ENCODE measurements at places on chromosomes 1 and 21. TPM values are rescaled to one million over a fixed set of nuclear protein-coding genes. Genes with fewer than 3 reads are reported as not detected.

PGBD5 gene
- total RNA-seq = not detected

PRDM16 gene
- total RNA-seq = not detected

CPT2 gene
- total RNA-seq = 15.5 TPM

DIO1 gene
- total RNA-seq = not detected

ZNF695 gene
- total RNA-seq = 0.40 TPM

ERICH3 gene
- not detected for total RNA-seq

CITED4 gene
- 15.0 TPM for total RNA-seq

CLDN14 gene
- total RNA-seq = not detected

CD2 gene
- total RNA-seq = 227 TPM

CLCA1 gene
- not detected for total RNA-seq

CFH gene
- 2.9 TPM for total RNA-seq

S100A16 gene
- not detected for total RNA-seq

SPRR3 gene
- not detected for total RNA-seq

TNFRSF25 gene
- 137 TPM for total RNA-seq

ITLN1 gene
- not detected for total RNA-seq

FAM177B gene
- total RNA-seq = not detected

PLPPR4 gene
- total RNA-seq = not detected

TSNAX gene
- 37.7 TPM for total RNA-seq

GRIK3 gene
- total RNA-seq = not detected

ACTN2 gene
- not detected for total RNA-seq

PRKAA2 gene
- not detected for total RNA-seq

TNFSF18 gene
- not detected for total RNA-seq

CD1D gene
- total RNA-seq = not detected

PCAT6 gene
- 0.61 TPM for total RNA-seq

OR10J1 gene
- not detected for total RNA-seq

SPATA17 gene
- not detected for total RNA-seq

TNFRSF4 gene
- total RNA-seq = 2.4 TPM

RNF223 gene
- not detected for total RNA-seq

WNT4 gene
- total RNA-seq = not detected

HSPB7 gene
- not detected for total RNA-seq

C1orf141 gene
- not detected for total RNA-seq

TMEM200B gene
- not detected for total RNA-seq

OR2T11 gene
- not detected for total RNA-seq

CELA3B gene
- not detected for total RNA-seq

PTPN7 gene
- total RNA-seq = 181 TPM

LCE1B gene
- not detected for total RNA-seq

GRIK1 gene
- not detected for total RNA-seq

LAMB3 gene
- 0.83 TPM for total RNA-seq

IL22RA1 gene
- total RNA-seq = 0.11 TPM

Data from activated naive CD8-positive, alpha-beta T cell treated with anti-CD3 and anti-CD28 coated beads, Interleukin-2, amount 10 ng/mL, durations not matched to agents 7 days and 5 days (primary cell).